Lower lobe of right lung (tissue), 2 donors: ENCODE measurements at places on chromosomes 6 and 20. TPM values are rescaled to one million over a fixed set of nuclear protein-coding genes. Genes with fewer than 3 reads are reported as not detected.

REM1 gene
- 2.3 TPM for total RNA-seq

MEP1A gene
- 0.41 TPM for total RNA-seq

SAPCD1 gene
- 1.2 TPM for total RNA-seq

DEFB132 gene
- total RNA-seq = not detected

PPP1R14C gene
- 15.4 TPM for total RNA-seq

CAGE1 gene
- not detected for total RNA-seq

DNA sequence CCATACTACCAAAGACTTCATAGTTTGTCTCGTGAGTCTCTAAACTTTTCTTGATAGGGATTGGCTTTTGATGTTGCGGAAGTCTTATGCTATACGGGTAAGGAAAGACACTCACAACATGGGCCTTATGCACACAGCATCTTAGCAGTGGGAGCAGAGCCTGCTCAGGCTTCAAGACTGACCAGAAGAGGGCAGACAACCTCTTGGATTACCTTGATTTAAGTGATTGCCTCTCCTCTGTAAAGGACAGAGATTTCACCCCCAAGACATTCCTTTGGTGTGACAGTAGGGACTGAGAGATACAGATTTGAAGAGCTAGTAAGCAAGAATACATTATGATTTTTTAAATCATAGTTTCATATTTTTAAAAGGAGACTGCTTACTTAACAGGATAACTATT lies 71.0 kb upstream of the SAMD3 start:
- no peak for DNase-seq

DNA sequence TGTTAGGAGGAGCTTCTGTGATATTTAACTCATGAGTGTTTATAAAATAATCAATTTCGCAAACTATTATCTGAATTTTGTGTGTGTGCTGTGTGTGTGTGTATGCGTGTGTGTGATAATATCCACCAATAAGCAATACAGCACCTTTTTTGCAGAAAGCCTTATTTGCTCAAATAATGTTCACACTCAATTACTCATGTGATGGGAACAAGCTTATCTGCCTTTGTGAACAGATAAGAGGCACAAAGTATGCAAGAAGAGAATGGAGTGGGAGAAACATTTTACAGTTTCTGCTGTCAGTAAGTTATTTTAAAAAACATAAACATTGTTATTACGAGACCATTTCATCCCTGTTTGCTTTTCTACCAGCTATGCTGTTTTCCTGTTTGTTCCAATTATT lies 36.7 kb upstream of the PTPRK start:
- no peak for DNase-seq

GRCh38 chr20:58592076-58592695 lies 58.9 kb upstream of the STX16 start:
- DNase-seq = no peak

DNA sequence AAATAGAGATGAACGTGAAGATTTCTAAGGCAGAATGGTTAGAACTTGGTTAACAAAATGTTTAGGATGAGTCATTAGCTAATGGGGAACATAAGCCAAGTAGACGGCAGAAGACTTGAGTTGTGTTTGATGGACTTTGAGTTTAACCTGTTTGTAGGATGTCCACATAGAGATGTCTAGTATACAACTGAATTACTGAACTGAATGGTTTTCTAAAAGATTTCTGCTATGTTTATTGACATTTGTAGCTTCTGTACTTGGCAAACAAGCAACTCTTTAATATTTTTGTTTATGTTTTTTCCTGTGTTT lies 54.5 kb upstream of the DYNLRB1 start:
- no peak for DNase-seq

GRCh38 chr6:14945461-14946185 lies 300.2 kb upstream of the JARID2 start:
- no peak for DNase-seq

DNA sequence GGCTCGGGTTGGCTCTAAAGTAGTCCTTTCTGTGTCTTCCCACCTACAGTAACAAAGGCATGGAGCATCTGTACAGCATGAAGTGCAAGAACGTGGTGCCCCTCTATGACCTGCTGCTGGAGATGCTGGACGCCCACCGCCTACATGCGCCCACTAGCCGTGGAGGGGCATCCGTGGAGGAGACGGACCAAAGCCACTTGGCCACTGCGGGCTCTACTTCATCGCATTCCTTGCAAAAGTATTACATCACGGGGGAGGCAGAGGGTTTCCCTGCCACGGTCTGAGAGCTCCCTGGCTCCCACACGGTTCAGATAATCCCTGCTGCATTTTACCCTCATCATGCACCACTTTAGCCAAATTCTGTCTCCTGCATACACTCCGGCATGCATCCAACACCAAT lies 291.2 kb downstream of the ESR1 start:
- no peak for DNase-seq

DNA sequence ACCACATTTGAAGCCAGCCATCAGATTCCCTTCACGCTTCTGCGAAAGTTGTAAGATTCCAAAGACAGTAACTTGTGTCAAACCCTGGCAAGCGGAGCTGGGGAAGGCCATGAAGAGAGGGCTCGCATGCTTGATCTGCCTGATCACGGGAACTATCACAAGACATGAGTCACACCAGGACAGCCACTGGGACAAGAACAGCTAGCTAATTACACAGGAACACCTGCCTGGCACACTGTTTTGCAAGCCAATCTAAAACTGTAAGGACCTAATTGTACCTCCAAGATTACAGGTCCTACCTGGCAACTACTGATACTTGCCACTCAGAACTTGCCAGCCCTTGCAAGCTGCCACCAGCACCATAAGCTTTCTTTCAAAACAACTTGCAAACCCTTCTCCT lies 289.3 kb downstream of the KIF16B start:
- no peak for DNase-seq

- no peak for DNase-seq
These were observed 38.8 kb downstream of the CITED2 start for GRCh38 chr6:139335447-139336210.

DNA sequence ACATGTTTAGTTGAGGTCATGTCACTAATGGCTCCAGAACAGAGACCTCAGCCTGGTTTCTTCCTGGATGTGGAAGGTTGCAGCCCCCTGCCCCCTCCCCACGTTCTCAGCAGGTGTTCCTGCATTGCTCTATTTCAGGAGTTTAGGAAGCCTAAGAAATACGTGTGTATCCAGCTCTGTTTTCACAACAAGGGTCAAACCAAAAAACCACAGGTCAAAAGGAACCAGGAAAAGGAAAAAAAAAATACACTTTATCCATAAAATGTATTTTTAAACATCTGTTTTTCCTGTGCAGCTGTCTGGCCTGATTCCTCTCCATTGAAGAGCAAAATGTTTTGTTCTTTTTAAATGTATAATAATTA lies 107.9 kb upstream of the PLEKHG1 start:
- no peak for DNase-seq

DNA sequence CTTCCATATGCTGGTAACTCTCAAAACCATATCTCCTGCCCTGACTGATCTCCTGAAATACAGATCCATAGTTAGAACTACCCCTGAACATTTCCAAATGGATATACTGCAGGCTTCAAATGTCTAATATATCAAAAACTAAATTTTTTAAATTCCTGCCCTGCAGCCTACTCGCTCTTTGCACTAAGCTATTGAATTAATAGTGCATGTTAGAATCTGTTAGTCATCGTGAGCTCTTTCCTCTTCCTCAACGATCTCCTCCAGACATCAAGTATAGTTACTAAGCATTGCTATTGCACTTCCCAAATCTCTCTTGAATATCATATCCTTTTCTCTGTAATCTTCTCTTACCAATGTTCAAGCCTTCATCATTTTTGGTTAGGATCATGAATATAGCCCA lies 26.0 kb upstream of the RSPO3 start:
- no peak for DNase-seq

DNA sequence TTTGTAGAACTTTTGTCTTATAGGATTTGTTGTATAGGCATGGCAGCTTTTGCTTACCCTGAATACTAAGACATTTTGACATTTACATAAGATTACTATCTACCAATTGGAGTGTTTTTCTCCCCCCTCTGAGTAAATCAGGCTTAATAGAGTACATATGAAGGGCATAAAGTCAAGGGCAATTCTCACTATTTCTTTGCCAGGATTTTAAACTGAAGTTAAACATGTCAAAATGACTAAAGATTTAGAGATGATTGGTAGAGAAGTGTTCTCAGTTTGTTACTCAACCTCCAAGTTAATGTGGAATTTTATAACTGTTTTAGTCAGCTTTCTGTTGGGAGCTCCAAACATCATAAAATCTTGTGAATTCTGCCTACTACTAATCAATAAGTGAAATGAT lies 157.8 kb downstream of the CDKAL1 start:
- DNase-seq = no peak

DNA sequence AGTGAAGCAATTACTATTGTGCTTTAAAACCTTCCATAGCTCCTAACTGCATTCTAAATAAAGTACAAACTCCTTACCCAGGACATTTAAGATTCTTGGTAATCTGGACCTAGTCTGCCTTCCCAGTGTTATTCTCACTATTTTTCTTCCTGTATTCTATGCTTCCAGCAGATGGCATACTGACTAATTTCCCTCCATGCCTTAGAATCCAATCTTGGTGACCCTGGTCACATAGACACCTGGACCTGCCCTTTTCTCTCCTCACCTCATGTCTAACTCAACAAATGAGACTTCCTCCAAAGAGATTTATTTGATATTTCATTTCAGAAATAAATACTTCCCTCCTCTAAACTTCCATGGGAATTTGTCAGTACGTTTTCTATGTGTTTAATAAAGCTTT lies 25.8 kb downstream of the ROS1 start:
- no peak for DNase-seq

- DNase-seq = no peak
These were observed 11.4 kb upstream of the RAMACL start for GRCh38 chr6:166597711-166598440.

DNA sequence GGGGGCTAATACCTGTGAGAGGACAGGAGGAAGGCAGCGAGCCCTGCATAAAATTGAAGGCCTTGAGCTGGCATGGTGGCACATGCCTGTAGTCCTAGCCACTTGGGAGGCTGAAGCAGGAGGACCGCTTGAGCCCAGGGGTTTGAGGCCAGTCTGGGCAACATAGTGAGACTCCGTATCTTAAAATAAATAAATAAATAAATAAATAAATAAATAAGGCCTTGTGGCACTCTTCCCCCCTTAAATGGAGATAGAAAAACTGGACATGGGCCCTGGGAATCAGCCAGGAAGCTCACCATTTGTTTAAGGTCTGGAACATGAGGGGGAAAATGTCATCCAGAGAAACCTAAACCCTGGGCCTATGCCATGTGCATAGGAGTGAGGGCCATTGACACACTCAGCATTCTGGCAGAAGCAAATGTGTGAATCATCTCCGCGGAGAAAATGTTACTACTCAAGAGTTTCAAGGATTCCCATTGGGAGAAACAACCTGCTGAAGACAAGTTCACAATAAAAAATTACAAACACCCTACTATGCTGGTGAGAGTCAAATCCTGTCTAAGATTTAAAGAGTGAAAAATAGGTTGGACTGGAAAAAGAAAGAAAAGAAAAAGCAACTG lies 51.9 kb upstream of the UBR2 start:
- no peak for DNase-seq

DNA sequence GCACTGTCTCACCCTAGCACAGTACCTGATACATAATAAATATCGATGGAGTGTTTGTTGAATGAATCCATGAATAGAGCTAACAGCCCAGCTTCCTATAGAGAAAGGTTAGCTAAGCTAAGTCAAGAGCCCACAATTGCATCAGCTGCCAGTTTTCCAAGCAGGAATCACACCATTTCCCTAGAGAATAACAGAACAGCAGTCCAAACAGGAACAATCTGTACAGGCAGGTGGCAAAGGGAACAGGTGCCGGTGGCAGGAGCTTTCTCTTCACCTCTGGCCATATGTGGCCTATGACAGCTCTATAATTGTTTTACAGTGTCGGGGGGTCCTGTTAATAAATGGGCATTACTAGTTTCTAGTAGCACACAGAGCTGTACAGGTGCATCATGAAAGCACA lies 38.8 kb downstream of the ISM1 start:
- DNase-seq = no peak

GRCh38 chr20:46735436-46735835 lies 26.0 kb downstream of the SLC2A10 start:
- DNase-seq = no peak

- DNase-seq = no peak
These were observed 11.9 kb upstream of the OXT start for GRCh38 chr20:3059489-3059888.

DNA sequence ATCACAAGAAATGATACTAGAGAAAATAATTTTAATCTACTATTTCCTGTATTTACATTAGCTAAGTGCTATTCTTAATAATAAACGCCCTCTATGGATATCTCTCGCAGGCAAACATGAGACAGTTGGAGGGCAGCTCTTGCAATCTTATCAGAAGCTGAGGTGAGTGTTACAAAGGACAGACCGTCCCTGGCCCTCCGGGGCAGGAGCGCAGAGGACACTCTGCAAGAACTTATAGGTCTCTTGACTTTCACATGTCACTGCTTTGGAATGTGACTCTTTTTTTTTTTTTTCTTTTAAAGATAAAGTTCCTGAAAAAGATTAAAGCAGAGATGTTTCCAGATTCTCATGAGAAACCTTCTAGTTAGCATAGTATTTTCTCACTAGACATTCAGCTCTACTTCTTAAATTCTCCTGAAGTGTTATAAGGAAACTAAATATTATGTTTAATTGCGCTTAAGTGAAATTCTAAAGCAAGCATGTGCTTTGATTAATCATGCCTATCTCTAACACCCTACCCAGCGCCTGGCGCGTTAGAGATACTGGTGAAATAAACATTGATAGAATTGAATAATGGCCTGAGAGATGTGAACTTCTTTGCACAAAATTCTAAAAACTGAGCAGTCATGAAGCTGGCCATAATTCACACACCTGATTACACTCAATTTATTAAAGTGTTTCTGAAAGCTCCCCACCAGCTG lies 57.4 kb downstream of the SYTL3 start:
- peak; percentile 70 for DNase-seq

DNA sequence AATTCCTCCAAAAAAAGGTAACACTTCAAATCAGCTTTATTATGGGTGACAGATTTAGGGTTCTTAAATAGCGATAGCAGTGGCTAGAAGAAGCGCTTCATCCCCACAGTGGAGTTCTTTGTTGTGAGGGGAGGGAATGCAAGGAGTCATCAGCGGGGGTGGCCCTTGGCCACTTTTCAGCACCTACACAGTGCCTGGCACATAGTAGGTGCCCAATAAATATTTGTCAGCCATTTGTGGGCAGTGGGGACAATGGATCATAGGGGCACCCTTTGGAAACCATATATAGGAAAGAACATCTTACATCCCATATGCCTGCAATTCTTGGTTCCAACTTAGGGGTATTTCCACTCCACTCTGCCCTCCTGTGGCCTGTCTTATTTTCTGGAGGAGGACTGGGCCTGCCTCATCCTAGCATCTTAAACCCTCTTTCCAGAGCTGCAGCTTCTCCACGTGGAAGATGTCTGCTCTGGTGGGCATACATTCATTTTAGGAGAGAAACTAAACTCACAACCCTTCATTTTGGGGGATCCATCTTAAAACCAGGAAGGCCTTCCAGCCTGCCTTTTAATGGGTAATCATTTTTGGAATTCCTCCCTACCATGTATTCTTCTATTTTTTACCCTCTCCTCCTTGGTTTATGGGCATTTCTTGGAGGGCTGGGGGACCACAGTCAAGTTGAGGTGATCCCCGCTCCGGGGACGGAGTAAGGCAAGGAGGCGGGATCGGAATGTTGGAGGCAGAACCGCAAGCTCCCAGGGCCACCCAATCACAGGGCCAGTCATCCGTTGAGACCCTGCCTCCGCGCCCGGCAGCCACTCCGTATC lies 2.6 kb upstream of the GPSM3 start:
- DNase-seq = no peak
